ENCODE measurements at places on chromosomes 2 and 18.

DNA sequence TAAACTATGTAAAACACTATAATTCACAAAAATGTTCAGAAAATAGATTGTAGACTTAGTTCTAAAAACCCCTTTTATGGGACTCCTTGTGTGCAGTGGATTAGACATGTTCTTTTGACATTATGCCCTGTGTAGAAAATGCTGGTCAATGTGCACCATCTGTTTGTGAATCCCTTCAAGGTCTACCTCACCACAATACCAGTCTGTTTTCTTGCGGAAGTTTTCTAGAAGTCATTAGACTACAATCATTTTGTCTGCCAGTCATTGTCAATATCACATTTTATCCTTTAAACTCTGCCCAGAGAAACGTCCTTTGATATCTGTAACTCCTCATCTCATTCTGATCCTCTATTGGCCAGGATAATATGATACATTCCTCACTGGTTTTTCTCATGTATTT, 7.8 kb downstream of the ITGA4 start:
- no peak for DNase-seq

DNA sequence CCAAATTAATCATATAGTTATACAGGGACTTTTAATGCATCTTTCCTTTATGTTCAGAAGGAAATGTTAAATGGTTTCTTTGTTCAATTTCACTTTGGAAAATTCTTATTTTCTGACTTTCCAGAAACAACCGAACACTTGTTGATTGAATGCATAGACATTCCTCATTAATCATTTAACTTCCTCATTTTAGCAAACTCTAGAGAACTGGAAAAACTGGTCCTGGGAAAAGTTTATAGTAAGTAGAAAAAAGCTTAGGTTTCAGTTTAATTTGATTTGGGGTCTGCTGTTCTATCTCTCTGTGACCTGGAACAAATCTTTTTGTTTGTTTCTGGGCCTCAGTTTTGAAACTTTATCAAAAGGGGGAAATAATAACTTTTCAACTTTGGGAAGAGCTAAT, 320.4 kb downstream of the CMPK2 start:
- no peak for DNase-seq

GRCh38 chr2:28322981-28323396, 69.7 kb upstream of the FOSL2 start:
- no peak for DNase-seq

- peak; percentile 44 for DNase-seq
These were observed 784 bp downstream of the ROCK1 start for GRCh38 chr18:21110713-21111345.

DNA sequence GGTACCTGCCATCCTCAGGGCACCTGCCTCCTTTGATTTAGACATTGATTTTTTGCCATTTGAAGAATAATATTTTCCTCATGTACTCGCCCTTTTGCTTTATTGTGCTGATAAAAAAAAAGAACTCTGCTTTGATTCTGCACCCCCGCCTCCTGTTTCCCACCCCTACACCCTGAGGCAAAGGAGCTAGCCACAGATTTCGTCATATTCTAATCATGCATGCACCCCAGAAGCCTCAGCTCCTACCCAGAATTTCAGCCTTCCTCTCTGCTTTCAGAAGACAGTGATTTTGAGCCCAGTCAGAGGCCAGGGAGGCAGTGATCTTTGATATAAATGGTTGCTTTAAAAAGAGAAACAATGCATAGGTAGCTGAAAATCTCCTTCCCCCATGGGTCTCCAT, 329.0 kb downstream of the PTPRM start:
- DNase-seq, result no peak

DNA sequence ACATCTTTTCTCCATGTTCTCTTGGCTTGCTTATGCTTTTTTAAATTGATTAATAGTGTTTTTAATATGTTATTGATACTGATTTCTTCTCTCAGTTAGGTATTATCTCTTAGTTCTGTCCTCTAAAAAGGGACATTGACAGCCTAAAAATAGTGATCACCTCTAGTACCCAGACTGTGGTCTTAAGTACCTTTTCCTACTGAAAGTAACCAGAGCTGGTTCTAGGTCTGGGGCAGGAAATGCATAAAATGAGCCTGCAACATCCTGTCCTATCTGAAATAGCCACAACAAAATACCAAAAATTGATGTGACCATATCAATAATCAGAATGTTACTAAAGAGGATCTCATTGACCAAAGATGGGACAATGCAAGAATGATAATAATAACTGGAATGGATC, 113.3 kb downstream of the DNAH6 start:
- no peak for DNase-seq
